ENCODE measurements at places on chromosomes 7 and 10.

- no peak for DNase-seq
These were observed 51.3 kb upstream of the KLF6 start for GRCh38 chr10:3836222-3836820.

- no peak for DNase-seq
These were observed 115.4 kb upstream of the ADO start for GRCh38 chr10:62688971-62689700.

DNA sequence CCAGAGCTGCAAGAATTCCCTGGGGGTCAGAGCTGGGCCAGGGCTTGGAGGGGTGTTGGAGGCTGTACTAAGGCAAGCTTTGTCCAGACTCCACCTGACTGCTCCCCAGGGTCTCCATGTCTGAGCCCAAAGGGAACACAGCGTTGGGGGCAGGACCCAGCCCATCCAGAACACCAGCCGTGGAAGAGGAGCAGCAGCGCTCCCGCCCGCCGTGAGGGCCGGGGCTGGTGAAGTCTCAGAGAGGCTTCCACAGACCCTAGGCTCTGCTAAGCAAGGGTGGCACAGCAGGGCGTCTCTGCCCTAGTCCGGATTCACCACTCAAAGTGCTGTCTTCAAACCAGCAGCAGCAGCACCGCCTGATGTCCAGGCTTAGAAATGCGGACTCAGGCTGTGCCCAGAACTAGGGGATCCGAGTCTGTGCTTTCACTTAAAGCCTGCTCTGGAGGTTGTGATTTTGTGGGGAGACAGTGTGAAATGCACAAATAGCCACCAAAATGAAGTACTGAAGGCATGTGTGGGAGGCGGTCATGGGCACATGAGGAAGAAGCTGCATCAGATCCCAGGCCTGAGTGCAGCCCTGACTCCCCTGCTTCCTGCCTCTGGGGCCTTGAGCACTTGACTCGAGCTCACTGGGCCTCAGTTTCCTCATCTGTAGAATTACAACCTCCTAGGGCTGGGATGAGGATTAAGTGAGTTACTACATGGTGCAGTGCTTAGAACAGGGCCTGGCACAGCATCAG is 16.6 kb upstream of the AQP1 start:
- DNase-seq: no peak

DNA sequence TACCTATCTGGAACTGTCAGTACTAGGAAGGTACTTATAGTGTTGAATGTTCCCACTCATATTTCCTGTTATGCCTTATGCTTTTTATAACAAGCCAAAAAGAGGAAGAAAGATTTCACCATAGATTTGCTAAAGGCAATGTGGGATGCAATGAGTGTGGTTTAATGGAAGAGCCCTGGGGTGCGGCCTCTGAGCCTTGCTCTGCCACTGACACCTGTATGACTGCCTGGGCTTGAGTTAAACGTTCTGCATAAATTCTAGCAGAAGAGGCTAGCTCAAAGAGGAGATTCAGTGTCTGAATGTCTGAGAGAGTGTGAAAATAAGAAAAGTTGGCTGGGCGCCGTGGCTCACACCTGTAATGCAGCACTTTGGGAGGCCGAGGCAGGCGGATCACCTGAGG is 143.8 kb downstream of the TPST1 start:
- no peak for DNase-seq

GRCh38 chr10:46254467-46254866 is 32.3 kb upstream of the ANTXRL start:
- no peak for DNase-seq

- no peak for DNase-seq
These were observed 44.1 kb downstream of the DGKB start for GRCh38 chr7:14858410-14858809.

- DNase-seq: no peak
These were observed 85.9 kb downstream of the ARHGAP22 start for GRCh38 chr10:48518986-48519385.

- no peak for DNase-seq
These were observed 9.9 kb upstream of the OR6V1 start for GRCh38 chr7:143042159-143042789.

DNA sequence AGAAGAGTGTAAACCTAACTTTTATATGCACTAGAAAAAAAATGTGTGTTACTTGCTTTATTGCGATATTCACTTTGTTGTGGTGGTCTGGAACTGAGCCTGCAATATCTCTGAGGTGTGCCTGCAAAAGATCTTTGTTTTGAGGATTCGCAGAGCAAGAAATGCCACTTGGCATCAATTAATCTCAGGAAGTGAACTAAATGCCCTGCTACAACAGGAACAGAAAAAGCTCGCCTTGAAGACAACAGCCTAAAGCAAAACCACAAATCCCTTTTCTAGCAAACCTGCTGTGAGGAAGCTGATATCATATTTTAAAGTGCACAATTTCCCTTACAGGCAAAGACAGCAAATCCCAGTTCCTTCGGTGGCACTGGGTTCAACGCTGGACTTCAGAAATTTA is 675.8 kb downstream of the KCNMA1 start:
- DNase-seq: no peak

- DNase-seq: peak; percentile 6
These were observed 27.0 kb downstream of the LMOD2 start for GRCh38 chr7:123682690-123683089.

- no peak for DNase-seq
These were observed 54.6 kb upstream of the NRG3 start for GRCh38 chr10:81820418-81820817.

GRCh38 chr10:86958901-86959736 is 720 bp downstream of the SNCG start:
- no peak for DNase-seq

- peak; percentile 65 for DNase-seq
These were observed 245.0 kb downstream of the PRPF18 start for GRCh38 chr10:13831711-13832141.

DNA sequence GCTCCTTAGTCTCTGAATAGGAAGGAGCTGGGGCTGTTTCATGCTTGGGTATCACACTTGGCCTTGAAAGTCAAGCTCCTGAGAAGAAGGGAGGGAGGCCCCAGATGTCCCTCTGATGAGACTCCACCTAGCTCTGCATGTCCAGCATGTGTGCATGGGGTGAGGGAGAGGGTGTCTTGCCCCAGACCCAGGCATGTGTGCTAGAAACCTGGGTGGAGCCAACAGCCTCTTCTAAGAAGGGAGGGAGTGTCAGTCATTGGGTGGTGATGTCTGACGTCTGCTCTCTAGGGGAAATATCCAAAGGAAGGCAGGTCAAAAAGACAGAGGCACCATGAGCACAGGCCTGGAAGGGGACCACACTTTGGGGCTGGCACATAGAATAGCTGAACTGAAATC is 159.0 kb downstream of the CDH23 start:
- DNase-seq: no peak

GRCh38 chr10:32379950-32380551 is 33.1 kb upstream of the EPC1 start:
- no peak for DNase-seq

GRCh38 chr10:116408719-116409118 is 18.9 kb upstream of the PNLIPRP3 start:
- DNase-seq: no peak

DNA sequence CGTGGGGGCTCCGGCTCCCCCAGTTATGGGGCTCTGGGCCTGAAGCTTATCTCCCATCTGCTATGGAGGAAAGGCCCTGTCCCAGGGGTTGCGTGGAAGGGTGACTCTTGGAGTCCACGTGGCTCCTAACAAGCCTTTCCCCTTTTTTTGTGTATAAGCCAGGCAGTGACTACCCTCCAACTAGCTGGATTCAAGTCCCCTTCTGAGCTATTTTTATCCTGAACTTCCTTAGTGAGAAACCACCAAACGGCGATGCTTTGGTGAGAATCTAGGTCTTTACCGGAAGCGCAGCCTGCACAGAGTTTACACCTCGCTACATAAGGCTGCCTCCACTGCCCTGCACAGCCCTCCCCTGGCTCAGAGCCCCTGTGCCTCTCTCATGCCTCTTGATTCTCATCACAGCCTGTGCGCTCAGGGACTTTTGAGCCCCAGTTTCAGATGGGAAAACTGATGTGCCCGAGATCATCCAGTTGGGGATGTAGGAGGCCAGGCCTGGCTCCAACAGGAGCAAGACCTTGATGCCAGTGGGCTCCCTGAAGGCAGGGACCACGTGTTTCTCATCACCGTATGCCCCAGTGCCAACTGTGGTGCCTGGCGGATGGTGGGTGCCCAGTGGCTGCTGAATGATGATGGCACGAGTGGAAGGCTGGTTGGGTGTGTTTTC is 102.3 kb upstream of the PPIF start:
- peak; percentile 67 for DNase-seq

DNA sequence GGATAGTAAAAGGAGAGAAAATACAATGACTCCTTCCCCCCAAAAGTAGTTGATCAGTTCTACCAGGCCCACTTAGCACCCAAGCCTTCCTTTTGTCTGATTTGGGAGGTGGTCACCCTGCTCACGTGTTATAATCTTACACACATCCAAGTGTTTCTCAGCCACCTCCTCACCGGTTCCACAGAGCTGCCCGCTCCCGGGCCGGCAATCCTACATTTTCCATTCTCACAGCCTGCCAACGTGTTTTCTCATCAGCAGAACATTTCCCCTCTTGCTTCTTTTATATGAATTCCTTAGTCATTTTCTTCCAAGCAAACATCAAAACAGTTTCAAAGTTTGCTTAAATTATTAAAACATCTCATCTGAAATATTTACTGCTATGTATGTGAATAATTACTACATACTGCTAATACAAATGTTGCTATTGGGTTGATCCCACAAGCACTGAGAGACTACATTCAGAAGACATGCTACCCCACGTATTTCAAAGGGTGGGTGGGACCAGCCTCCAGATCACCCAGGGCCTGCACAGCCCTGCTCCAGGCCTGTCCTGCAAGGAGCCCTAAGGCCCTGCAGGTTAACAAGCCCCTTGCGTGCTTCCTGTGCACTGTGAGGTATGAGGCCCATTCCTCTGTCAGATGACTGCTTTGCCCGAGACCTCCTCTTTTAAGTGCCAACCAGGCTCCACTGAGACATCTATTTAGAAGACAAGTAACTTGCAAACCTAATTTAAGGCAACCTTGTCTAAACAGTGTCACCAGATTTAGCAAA is 75.3 kb downstream of the GRB10 start:
- DNase-seq: no peak

All from naive B cell (primary cell).